ENCODE measurements at places on chromosomes 7 and 10.

- DNase-seq: no peak
These were observed 20.5 kb upstream of the ZNF273 start for GRCh38 chr7:64882341-64883112.

GRCh38 chr7:21914671-21915070, 31.0 kb downstream of the CDCA7L start:
- no peak for DNase-seq

DNA sequence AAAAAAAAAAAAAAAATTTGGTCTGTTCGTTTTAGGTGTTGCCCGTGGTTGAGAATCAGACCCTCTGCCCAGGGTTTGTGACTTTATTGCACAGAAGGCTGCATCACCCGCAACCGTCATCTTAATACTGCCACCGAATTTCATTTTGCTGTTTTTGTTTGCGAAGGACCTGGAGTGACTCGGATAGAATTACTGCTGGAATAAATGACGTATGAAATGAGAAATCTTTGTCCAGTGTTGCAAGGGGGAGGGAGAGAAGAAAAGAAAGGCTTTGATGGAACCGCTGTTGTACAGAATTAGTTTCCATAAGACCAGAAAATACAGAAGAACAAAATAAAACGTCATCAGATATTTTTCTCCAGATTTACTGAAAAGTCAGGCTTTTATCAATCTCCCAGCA, 103.3 kb downstream of the GALNT17 start:
- no peak for DNase-seq

GRCh38 chr10:59096631-59097030, 79.8 kb upstream of the PHYHIPL start:
- no peak for DNase-seq

DNA sequence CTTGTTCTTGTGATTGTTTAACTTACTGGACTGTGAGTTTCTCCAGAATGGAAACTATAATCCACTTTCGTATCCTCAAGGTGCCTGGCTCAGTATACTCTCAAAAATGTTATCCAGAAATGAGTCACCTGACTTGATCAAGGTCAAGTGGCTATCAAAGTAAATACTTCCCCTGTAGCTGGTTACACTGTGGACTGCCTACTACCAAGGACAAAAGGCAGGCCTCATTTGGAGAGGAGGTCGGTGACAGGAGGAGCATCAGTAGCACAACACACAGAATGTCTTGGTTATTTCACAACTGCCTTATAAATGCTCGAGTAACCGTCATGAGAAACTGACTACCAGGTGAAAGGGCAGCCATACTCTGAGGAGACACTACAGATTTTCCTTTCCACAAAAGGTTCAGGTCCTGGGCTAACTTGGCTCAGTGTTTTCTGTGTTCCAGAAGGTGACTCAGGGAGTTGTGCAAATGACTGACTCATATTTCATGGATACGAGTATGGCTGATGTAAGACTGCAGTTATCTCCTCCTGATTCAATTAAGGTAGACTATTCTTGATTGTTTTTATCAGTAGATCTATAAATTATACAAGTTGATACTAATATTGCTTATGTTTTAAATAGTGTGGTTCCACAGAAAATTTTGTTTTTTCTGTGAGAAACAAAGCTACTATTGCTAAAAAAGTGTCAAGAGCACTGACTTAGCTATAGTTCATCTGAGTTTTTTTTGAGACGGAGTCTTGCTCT, 4.2 kb upstream of the CCNY start:
- DNase-seq: no peak

DNA sequence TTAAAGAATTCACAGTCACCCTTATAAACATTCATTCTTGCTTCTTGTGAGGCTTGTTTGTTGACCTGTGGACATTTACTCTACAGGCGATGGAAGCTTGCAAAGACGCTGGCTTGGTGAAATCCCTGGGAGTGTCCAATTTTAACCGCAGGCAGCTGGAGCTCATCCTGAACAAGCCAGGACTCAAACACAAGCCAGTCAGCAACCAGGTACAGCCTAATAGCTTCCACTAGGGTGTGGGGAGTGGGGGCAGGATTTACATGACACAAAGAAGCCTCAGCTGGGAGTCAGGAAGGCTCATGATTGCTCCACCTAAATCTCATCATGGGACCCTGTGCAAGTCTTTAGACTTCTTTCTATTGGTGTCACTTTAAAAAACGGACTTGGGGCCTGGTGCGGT, 29.0 kb downstream of the AKR1D1 start:
- no peak for DNase-seq

DNA sequence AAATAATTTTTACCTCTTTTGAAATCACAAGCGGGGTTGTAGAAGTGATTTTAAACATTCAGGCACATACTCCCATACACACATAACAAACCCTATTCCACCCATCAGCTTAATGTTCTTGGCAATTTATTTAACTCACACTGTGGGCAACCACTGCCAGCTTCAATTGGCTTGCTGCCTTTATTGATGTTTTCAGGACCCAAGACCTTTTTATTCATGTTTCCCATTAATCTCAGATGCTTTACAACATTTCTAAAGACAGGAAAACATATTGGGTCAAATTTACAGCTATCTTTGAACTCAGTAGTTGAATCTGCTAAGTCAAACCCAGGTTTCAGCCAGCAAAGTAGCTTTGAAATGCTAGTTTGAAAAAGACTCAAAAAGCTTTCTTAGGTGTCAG, 72.9 kb upstream of the TEX47 start:
- no peak for DNase-seq

DNA sequence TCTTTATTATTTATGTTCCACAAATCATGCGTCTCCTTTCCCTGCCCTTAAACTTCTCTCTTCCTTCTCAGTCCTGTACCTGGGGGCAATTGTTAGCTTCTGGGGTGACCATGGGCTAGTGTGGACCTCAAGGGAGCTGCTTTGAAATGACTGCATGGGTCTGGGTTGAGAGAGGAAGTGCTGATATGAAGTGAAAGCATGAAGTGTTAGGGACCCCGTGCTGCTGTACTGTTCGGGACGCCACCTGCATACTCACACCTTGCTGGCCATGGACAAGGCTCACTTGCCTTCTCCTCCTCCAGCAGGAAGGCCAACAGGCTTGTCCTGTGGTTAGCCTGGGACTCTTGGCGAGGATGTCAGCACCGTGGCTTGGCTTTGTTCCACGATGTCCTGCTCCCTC, 56.7 kb downstream of the MTPN start:
- no peak for DNase-seq

DNA sequence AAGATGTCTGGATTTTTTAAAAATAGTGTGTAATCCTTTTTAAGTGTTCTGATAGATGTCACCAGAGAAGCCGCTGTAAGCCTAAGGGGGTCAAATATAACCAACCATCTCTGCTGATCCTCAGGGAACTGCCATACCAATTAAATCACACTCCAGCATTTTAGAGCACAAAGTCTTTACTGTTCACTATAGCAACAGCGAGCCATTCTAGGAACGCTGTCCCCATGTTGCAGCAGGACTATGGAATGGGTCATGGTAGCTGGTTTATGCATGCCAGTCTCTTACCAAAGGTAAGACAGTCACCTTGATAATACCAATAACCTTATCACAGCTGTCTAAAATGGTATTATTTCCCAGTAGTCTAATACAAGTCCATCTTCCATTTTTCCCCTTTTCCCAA, 33.5 kb downstream of the TRIM24 start:
- no peak for DNase-seq

DNA sequence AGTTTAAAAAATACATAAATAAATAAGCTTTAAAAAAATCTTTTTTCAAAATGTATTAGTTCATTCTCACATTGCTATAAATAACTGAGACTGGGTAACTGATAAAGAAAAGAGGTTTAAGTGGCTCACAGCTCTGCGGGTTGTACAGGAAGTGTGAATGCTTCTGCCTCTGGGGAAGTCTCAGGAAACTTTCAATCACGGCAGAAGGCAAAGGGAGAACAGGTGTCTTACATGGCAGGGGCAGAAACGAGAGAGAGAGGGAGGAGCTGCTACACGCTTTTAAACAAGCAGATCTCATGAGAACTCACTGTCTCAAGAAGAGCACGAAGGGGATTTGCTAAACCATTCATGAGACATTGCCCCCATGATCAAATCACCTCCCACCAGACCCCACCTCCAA, 114.6 kb downstream of the DNAJC1 start:
- peak; percentile 4 for DNase-seq

All from CD4-positive, alpha-beta T cell treated with Interleukin-1 beta for 1 hour (primary cell).